Cortex of kidney (tissue), 1 donor: ENCODE measurements at places on chromosomes 6 and 20.

- no peak for DNase-seq
These were observed 373.5 kb downstream of the TBC1D32 start for GRCh38 chr6:120960761-120961160.

- DNase-seq, result no peak
These were observed 48.2 kb downstream of the TSHZ2 start for GRCh38 chr20:53020376-53020775.

DNA sequence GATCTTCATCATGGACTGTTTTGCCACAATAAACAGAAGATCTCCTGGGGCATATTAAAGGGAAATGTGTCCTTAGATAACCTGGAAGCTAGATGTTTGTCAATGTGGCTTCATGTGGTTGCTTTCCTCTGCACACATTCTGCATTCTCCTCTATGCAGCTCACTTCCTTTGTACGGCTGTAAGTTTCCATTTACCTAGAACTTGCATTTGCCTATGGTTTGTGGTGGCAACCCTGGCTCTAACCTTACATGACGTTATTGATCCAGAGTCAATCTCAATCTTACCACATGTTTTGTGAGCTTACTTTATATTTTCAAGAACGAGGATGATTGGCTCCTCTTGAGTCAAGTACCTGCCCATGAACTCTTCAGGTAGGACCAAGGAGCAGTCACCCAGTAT, 863.1 kb downstream of the MAFB start:
- no peak for DNase-seq

DNA sequence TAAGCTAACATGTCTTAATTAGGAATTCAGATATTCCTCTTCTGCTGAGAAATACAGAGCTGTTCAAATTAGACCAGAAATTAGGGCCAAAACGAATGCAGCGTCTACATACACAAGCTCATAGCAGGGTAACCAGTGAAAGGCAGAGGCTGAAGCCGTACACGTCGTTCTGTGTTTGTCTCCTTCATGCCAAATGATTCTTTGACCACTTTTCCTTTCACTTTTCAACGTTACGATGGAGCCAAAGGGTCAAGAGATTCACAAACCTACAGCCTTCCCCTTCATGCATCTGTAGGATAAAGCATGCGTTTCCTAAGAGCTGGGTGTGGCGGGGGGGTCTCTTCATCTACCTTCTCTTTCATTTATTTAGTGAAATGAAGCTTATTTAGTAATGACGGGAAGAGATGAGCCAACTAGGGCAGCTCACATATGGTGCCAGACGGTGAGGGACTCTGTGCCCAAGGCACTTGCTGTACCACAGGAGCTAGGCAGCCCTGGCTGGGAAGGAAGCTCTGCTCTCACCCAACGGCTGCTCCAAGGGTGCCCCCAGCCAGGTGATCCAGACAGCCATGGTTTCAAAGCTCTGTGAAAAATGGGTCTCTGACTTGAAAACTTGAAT, 178.0 kb downstream of the ATXN1 start:
- no peak for DNase-seq

- DNase-seq, result no peak
These were observed 16.8 kb downstream of the SEC63 start for GRCh38 chr6:107941199-107941598.

GRCh38 chr20:21496452-21496851, 17.4 kb downstream of the NKX2-2 start:
- DNase-seq, result no peak

- no peak for DNase-seq
These were observed 55.6 kb downstream of the EZR start for GRCh38 chr6:158763434-158764182.

- no peak for DNase-seq
These were observed at the start of gene CNR1 for GRCh38 chr6:88165844-88166492. TSS of gene CNR1 (minus strand) at chr6:88166347. CDS start at chr6:88145274, 21,073 bp downstream.

DNA sequence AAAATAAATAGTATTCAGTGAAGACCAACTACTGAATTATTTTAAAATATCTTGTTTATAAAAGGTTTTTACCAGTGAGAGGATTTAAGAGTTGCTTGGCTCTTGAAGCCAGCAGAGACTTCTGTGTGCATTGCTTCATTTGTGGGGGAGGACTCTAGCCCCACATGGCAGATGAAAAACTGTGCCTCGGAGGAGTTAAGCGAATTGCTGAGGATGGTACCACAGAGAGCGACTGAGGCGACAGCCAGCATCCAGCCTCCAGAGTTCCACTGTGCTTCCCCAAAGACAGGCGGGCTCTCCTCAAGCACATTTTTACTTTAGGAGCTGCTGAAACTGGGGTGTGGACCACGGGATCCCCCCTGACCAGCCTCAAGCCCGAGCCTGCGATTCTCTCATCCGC, 80.7 kb downstream of the THBS2 start:
- DNase-seq, result no peak

DNA sequence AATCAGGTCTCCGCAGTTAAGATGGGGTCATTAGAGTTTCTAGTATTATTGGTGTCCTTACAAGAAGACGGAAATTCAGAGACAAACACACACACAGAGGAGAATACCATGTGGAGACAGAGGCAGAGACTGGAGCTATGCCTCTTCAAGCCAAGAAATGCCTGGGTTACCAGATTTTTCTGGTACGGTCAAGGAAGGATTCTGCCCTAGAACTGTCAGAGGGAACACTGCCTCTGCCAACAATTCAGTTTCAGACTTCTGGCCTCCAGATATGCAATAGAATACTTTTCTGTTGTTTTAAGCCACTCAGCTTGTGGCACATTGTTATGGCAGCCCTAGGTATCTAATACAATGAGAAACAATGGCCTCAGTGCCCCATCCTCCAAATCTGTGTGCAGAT, 18.9 kb downstream of the TRMT6 start:
- no peak for DNase-seq

DNA sequence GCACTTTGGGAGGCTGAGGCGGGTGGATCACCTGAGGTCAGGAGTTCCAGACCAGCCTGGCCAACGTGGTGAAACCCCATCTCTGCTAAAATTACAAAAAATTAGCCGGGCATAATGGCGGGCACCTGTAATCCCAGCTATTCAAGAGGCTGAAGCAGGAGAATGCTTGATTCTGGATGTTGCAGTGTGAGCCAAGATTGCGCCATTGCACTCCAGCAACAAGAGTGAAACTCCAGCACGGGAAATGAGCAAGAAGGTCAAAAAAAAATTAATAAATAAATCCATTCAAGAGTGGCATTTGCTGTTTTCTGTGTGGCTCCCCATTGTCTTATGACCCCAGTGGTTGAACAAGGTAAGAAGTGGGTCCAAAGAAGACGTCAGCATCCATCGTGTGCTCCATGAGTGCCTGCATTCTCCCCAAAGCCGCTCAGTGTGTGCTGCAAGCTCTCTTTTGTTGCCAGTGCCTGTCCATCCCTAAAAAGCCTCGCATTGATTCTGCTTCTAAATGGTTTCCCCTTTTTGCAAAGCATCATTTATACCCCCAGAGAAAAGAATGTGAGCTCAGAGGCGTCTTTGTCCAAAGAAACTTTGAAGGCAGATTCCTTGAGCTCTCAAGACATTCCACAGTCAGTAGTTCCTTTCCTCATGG, 38.8 kb upstream of the MAP3K4 start:
- DNase-seq, result no peak

DNA sequence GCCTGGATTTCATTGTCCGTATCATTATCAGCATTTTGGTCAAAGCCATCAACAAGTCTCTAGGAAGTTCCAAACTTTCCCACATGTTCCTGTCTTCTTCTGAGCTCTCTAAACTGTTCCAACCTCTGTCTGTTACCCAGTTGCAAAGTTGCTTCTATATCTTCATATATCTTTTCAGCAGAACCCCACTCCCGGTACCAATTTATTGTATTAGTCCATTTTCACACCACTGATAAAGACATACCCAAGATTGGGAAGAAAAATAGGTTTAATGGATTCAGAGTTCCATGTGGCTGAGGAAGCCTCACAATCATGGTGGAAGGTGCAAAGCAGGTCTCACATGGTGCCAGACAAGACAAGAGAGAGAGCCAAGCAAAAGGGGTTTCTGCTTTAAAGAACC, 293.2 kb downstream of the EPM2A start:
- no peak for DNase-seq

- DNase-seq, result no peak
These were observed 303.3 kb upstream of the MMS22L start for GRCh38 chr6:97586344-97586743.

- DNase-seq, result no peak
These were observed 11.0 kb downstream of the SLC29A1 start for GRCh38 chr6:44234101-44235025.

DNA sequence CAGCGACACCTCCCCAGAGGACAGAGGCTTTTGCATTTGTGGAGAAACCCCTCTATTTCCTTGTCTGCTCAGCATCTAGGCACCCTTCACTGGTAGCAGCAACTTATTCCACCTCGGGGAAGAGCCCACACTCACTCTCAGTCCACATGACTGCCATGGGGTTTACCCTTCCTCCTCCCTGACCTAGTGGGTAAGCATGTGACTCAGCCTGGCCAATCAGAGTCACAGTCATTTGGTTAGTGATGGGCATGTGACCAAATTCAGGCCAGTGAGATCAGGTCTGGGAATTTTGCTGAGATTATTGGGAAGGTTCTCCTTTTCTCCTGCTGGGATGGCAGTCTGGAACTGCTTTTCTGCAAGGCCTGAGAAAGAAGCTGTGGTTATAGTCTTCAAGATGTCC, 145.7 kb upstream of the PHACTR3 start:
- DNase-seq, result no peak

- DNase-seq, result no peak
These were observed 8.8 kb upstream of the NDRG3 start for GRCh38 chr20:36754656-36755222.

DNA sequence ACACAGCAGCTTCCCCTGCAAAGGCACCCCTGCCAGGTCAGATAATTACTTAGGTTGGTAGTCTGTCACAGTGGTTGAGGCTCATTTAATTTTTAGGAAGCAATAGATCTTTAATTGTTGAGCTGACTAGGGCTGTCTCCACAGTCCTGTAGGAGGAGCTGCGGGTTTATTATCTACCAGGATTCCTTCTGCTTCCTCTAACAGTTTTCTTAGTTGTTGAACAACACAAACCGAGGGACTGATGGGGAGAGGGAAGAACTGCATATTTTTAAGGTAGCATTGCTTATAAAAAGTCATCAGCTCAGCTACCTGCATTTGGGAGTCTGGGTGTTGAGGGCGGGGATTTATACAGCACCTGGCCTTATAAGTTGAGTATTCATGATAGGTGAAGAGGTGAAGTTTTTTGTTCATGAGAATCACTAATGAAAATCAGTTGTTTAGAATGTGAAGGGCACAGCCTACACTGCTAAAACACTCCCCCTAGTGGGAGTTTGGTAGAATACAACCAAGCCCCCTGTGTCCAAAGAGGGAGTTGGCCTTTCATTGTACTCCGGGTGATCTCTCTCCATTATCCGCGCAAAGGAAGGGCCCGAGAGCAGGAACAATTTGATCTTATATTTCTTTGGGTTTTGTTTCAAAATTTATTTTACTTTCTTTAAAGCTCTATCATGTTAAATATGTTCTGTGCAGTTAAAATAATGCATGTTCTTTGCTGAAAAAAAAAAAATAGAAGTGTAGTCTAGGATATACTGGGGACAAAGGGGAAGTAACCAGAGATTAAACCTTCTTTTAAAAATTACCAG, 69.6 kb downstream of the SSR1 start:
- no peak for DNase-seq

DNA sequence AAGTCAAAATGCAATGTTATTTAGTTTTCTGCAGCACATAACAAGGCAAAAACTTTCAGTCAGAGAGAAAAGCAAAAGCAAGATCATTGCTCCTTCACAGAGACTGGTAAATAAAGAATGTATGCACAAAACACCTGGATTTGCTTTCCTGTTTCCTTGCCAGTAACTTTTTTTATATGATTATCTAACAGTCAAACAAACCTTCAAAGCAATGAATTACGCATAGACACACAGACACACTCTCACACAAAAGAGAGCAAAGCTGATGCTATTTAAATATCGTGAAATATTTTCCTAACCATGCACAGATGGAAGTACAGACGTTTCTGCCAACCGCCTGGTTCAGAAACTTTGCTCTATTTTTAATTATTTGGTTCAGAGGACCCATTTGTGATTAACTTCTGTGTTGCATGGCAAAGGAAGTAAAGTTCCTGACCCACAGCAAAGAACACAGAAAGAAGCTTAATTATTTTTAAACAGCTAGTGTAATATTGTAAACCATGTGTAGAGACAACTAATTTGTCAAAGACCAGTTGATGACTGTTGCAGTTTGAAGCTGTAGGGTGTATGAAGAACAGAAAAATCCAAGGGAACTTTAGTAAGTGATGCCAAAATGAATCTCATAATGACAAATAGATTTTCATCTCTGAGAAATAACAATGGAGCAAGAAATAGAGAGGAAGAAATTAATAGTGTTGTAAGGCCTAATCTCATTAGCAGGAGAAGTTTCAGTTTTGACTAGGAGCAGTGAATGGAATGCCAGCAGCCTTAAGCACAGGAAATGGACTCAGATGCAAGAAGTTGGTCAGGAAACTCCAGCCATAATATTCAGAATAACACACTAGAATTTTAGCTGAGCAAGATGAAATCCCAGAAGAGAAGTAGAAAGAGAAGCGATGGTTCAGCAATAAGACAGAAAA, 24.1 kb downstream of the ATXN1 start:
- DNase-seq, result no peak

- no peak for DNase-seq
These were observed 150.8 kb downstream of the OR2B2 start for GRCh38 chr6:27761391-27761790.

DNA sequence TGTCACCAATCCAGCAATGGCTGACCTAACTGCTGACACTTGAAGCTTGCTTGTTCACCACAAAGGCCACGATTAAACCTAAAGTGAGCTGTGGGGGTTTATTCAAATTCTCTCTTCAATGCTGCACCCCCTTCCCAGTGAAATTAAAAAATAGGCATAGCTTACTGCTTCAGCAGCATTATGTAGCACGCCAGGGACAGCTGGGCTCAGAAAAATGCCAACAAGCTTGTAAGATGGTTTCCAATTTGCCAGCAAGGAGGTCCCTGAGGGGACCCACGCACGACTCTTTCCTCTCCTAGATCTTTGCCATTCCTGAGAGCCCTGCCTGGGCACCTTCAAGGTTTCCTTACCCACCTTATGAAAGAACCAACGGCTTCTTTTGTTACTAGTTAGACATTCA, 113.5 kb upstream of the CDH4 start:
- no peak for DNase-seq

DNA sequence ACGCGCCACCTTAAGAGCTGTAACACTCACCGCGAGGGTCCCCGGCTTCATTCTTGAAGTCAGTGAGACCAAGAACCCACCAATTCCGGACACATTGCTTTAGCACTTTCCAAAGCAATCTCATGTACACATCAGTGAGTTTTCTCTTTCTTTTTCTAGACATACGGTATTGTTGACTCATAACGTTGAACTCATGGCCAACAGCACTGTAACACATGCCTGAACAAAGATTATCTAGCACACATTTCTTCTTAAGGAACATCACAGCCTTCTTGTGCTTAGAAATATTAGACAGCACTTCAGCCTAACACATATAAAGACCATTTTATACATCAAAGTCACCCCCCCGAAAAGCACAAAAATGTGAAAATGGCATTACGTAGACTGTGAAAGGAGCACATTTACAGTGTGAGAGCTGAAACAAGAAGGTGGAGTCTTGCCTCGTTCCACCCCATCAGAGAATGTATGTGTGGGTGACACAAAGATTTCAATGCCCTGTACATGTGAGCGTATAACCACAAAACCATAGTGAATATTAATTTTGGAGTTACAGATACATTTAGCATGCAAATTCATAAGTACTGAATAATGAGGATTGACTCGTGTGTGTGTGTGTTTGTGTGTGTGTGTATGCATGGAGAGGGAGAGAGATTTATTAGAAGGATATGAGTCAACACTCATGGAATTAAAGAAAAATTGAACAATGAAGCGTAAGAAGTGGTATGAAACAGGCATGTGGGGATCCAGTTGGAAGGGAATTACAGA, 134.1 kb downstream of the FAM83B start:
- no peak for DNase-seq
